ENCODE measurements at places on chromosomes 2 and 18. TPM values are rescaled to one million over a fixed set of nuclear protein-coding genes. Genes with fewer than 3 reads are reported as not detected.

ASB1 gene
- total RNA-seq, result 33.9 TPM

CAPN14 gene
- 0.07 TPM for total RNA-seq

GCG gene
- not detected for total RNA-seq

MEP1B gene
- not detected for total RNA-seq

ZNF804A gene
- total RNA-seq, result not detected

CD226 gene
- 121 TPM for total RNA-seq

GKN2 gene
- not detected for total RNA-seq

ACVR1C gene
- total RNA-seq, result 0.98 TPM

BMP10 gene
- total RNA-seq, result not detected

CHRND gene
- not detected for total RNA-seq

C2orf15 gene
- 0.26 TPM for total RNA-seq

IL1F10 gene
- not detected for total RNA-seq

ANKRD29 gene
- total RNA-seq, result not detected

B3GNT7 gene
- total RNA-seq, result not detected

CNRIP1 gene
- not detected for total RNA-seq

ALPP gene
- not detected for total RNA-seq

CYP27C1 gene
- not detected for total RNA-seq

CIDEA gene
- total RNA-seq, result not detected

C1QL2 gene
- not detected for total RNA-seq

ERFE gene
- total RNA-seq, result 0.24 TPM

Measured in activated CD4-positive, alpha-beta T cell treated with anti-CD3 and anti-CD28 coated beads, Interleukin-2, amount 10 ng/mL, durations not matched to agents 24 days and 14 days (primary cell).